NCI-H524 (cell line): ENCODE measurements at places on chromosomes 2 and 18.

DNA sequence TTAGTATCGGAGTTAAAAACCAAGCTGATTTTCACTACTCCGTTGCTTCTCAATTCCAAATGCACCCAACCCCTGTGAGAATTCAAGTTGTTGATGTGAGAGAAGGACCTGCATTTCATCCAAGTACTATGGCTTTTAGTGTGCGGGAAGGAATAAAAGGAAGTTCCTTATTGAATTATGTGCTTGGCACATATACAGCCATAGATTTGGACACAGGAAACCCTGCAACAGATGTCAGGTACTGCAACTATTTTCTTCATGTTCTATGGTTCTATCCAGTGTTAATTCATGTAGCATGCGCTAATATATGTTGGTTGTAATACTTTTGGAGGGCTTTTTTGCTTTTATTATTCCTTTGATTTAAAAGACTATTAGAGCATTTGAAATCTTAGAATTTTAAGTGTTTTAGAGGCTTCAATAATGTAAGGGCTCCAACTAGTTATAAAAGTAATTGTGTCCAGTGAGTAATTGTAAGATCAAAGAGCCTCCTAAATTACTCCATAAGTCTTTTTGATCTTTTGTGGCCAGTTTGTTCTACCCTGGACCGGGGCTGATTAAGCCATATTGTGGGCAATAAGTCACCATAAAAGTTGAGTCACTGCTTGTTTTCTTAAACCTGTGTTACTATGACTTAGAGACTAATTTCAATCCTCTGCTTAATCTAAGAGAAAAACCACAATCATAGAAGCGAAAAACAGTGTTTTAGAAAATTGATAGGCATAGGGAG lies 22.9 kb downstream of the DSG4 start:
- DNase-seq = no peak

DNA sequence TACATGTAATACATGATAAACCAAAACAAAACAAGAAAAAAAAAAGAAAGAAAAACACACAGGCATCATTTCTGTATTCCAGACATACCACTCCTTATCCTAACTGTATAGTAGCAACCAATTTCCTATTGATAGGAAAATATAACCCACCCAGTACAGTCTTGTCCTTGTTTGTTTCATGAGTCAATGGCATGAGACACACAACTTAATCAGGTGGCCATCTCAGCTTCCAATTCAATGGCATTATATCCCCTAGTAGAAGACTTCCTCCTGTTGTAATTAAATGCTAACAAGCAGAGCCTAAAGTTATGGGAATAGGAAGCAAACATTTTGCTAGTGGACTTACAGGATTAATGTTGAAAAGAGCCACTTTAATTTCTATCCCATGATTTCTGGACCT lies 121.0 kb upstream of the NOL4 start:
- DNase-seq = no peak

DNA sequence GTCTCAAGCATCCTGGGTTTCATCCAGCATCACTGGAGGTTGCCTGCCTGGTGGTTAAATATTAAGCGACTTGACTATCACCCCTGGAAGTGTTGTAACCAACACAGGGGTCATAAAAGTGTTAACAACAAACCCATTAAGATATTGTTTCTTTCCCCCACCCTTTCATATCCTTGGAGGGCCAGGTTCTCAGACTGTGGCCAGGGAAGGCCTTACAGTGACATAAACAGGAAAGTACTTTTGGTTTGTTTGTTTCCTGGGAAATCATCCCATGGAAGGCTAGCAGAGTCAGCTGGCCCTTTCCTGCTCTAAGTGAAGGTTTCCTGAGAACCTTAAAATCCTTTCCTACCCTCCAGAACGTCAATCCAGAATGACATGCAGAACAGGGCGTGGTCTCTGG lies 160.9 kb downstream of the CLIP4 start:
- DNase-seq = no peak

GRCh38 chr2:126723281-126723815 lies 67.4 kb downstream of the GYPC start:
- DNase-seq = no peak

DNA sequence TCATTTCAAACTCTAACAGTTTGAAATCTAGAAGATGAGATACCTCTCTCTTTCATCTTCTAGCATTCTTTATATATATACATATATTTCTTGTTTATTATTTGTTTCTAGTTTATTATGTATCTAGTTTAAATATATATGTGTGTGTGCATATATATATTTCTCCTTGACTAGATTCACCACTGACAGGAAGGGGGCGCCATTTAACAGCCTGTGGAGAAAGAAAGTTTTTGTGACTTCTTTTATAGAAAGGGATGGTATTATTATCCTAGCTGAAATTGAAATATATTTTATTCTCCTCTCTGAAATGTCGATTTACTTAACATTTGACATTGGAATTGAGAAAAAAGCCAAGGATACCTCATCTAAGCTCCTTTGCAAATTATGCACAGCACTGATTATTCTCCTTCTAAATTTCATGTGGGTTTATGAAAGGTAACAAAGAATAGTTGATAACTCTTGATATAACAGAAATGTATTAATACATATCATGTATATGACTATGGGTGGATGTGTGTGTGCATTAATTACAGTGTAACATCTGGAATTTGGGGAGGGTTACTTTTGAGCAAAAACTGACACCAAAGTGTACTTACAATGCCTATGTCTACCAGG lies 160.7 kb upstream of the NT5C1B start:
- DNase-seq = no peak

GRCh38 chr2:58051445-58051844 lies 4.8 kb downstream of the VRK2 start:
- DNase-seq = no peak

GRCh38 chr2:154814856-154815255 lies 116.4 kb downstream of the KCNJ3 start:
- no peak for DNase-seq

GRCh38 chr2:199734651-199735050 lies 116.3 kb downstream of the FTCDNL1 start:
- no peak for DNase-seq

- no peak for DNase-seq
Measured at GRCh38 chr2:5057891-5058351, 634.3 kb upstream of the SOX11 start.

DNA sequence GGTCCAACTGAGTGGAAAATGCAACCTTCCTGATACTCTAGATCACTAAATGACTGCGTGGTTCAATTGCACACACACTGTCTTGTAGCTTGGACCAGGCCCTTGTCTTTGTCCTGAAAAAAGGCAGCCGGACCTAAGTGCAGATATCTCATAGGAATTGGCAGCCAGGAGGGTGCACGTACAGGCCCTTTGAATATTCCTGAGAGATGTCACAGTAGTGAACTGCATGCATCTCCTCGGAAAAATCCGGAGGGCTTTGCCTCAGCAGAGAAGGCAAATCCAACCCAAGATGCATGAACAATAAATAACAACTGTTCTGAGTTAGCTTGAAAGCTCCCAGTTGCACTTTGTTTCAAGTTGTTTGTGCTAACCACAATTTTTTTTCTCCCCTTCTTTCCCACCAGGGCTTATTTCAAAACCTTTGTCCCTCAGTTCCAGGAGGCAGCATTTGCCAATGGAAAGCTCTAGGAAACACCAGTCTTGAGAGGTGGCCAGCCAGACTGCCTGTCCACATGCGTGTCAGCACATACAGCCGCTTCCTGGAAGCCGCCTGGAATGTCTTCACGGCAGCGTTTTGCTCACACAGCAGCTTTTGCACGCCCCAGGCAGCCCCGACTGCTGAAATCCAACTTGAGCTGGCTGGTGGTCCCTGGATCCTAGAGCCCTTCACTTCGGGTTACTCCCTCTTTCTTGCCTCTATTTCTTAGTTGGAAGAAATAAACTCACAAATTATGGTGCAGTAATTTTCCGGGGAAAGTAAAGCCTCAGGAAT lies 54.4 kb upstream of the FOSL2 start:
- DNase-seq = no peak

DNA sequence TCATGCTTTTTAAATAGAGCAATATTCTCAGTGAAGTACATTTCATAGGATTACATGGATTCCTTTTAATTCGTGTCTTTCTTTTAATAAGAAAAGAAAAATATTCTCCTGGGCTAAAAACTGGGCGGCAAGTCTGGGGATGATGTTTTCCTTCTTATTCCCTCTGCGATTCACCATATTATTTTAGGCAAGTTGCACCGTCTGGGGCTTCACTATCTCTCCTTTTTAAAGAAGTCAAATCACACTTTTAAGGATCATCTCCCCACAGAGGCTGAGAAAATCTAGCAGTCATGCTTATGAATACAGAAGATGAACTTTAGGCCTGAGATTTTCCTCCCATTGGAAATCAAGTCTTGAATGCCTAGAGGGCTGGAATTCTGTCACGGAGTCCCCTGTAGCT lies 104.1 kb downstream of the COPS8 start:
- DNase-seq = no peak

DNA sequence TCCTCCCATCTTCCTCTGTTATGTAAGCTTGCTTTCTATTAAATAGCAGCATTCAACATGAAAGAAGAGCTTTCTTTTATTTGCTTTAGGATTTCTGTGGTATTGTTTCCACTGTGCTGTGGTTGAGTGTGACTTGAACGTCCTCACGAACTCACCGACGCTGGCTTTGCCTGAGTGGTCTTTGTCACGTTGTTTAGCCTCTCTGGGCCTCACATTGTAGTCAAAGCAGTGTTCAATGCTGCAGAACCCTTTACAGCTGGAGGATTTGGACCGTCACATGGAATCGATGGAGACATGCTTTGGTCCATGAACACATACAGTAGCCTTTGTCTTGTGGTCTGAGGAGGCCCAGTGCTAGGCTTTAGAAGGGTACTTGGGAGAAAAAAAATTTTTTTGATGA lies 66.3 kb downstream of the TANC1 start:
- no peak for DNase-seq

- no peak for DNase-seq
Measured at GRCh38 chr2:64123740-64124139, 20.5 kb downstream of the PELI1 start.

- no peak for DNase-seq
Measured at GRCh38 chr2:199404841-199405240, 52.9 kb downstream of the SATB2 start.

DNA sequence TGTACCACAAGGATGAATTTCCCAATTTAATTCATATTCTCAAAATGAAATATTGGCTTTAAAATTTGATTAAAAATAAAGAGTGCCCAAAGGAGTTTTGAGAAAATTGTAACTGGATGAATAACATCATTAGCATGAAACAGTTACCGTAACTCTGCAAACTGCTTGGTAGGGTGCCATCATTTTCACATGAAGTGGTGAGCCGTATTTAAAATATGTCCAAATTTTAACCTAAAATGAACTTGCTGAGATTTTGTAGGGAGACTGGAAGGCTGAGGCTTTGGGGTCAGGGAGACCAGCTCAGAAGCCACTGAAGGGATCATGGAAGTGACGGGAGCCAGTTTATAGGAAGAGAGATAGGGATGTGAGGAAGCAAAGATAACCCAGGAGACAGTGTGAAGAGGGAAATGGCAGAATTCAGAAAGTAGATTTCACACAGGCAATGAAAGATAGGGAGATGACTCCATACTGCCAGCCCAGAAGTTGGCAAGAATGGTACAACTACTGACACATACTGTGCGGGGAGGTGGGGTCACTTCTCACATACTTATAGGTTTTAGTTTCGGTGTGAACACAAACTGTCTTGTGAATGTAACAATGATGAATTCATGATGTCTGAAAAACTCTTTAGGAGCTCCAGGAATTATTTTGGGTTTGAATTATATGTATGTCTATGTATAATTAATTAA lies 53.8 kb downstream of the EFEMP1 start:
- DNase-seq = no peak

DNA sequence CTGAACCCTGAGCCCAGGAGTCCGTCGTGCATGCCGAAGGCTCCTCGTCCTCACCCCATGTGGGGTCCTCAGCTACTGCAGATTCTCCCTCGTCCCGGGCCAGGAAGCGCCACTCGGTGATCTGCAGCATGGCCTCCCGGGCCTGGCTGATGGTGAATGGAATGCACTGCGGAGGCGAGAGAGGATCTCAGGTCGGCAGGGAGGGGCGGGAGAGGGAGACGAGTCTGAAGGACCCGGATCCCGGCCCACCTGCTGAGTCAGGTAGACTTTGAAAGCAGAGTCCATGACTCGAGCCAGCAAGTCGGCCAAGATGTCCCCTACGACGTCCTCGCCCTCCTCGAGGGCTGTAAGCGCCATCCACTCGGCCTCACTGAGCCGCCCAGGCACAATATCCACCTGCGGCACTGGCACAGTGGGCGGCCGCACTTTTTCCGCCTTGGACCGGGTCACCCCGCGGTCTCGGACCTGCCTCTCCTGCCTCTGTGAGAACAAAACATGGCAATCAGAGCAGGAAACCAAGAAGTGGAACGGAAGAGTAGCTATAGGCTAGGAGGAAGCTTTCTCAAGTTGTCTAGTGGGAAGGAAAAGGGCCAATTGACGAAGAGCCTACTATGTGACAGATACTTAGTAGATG lies 5.5 kb downstream of the C2orf81 start:
- no peak for DNase-seq

GRCh38 chr18:24810561-24811305 lies 350.3 kb downstream of the HRH4 start:
- no peak for DNase-seq

DNA sequence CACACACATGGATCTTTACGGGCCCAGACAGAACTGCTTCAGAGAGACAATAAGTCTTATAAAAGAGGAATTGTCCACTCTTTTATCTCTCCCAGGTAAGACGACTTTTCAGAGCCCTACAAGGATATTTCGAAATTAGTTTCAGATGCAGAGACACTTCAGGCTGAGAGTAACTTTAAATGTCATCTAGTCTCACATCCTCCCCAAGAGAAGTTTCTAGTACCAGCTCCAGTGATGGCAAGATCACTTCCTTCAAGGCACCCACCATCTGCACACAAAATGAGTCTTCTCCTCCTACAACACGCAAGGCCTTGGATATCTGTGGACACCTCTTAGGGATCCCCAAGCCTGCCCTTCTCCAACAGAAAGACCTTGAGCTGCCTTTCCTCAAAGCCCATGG lies 39.0 kb upstream of the KLHL29 start:
- DNase-seq = no peak

- DNase-seq = peak; percentile 45
Measured at GRCh38 chr2:232502911-232503808, 15.5 kb upstream of the ECEL1 start.

GRCh38 chr2:43207553-43208300 lies 18.7 kb downstream of the ZFP36L2 start:
- no peak for DNase-seq

DNA sequence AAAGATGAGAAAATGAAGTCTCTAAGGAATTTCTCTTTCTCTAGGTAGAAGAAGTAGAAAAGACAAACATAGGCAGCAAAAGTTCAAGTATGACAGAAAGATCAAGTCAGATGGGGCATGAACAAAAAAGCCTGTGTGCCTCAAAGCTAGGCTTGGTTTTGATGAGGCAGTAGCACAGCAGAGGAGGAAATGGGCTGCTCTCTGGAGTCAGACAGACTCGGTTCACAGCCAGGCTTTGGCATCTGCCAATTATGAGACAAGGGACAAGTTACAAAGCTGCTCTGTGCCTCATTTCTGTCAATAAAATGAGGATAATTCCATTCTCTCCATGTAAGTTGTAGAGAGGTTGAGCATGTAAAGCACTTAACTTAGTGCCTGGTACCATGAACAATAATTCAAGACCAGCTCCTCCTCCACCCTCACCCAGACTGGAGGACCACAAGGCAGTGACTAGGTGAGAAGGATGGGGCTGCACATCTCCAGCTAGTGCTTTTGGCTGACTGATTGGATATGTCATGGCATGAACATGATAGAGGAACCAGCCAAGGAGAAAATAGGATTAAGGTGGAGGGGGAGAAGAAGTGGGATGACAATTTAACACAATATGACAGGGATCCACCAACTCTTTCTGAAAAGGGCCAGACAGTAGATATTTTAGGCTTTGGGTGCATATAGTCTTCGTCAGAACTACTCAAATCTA lies 84.6 kb downstream of the TMEM163 start:
- no peak for DNase-seq

GRCh38 chr2:178315488-178315948 lies 121.2 kb downstream of the OSBPL6 start:
- no peak for DNase-seq
